ENCODE measurements at places on chromosomes 7 and 10.

GRCh38 chr7:157645539-157645938, 308.7 kb downstream of the DNAJB6 start:
- DNase-seq, result no peak

GRCh38 chr10:103837370-103838069, 17.9 kb downstream of the SH3PXD2A start:
- DNase-seq, result peak; percentile 55

DNA sequence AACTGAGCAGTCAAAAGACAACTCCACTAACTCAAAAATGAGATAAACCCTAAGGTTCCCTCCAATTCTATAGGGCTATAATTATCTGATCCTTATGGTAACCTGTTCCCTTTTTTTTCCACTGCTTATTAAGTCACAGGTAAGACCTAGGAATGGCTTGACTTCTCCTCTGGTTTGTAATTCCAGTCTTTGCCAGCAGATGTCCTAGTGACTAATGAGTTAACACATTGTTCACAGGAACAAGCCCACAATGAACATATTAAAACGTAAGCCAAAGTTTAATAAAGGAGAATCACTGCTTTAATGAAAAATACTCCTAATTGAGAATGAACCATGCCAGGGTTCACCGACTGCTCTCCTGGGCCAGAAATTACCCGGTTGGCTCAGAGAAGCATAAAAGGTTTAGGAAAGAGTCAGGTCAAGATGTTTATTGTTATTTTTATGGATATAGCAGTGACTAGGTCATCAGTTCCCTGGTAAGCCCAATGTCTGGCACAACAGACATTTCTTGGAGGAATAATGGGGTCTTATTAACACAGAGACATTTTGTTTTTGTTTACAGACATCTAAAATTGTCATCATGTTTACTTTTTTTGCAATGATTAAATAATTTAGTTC, 120.1 kb downstream of the ELAPOR2 start:
- DNase-seq, result no peak

DNA sequence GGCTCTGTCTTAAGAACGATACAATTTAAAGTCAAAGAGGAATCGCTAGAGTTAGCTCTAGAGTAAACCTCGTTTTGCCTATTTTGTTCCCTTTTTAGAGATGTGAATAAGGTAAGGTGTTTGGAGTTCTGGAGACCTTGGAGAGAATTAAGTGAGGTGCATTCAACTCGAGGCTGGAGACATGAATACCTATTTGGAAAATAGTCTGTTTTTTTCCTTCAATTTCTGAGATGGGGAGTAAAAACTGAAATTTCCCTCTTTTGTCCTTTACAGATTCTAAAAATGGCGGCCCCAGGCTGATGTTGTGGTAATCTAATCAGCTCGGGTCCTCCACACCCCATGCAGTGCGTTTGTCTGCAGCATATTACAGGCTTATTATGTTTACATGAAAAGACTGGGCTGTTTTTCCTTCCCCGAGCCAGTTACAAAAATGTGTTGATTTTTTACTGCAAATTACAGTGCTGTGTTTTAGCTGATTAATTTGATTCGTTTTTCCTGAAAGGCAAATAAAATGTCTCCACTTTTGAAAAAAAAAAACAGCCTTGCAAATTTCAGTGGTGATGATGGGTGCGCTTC, 1.5 kb downstream of the KMT2E start:
- no peak for DNase-seq

- DNase-seq, result no peak
Measured at GRCh38 chr10:101650863-101651262, 44.1 kb downstream of the FBXW4 start.

GRCh38 chr7:27346531-27347275, 104.1 kb downstream of the EVX1 start:
- DNase-seq, result no peak
